Activated CD8-positive, alpha-beta memory T cell treated with anti-CD3 and anti-CD28 coated beads for 1 hour (primary cell): ENCODE measurements at places on chromosomes 3 and 15.
A peak's percentile ranks its signal among the peaks of the same experiment; 100 is the strongest.

GRCh38 chr15:42808913-42809312 lies 72.0 kb upstream of the CDAN1 start:
- DNase-seq, result no peak

GRCh38 chr15:51621936-51622603 lies 501 bp downstream of the DMXL2 start:
- peak; percentile 3 for DNase-seq

DNA sequence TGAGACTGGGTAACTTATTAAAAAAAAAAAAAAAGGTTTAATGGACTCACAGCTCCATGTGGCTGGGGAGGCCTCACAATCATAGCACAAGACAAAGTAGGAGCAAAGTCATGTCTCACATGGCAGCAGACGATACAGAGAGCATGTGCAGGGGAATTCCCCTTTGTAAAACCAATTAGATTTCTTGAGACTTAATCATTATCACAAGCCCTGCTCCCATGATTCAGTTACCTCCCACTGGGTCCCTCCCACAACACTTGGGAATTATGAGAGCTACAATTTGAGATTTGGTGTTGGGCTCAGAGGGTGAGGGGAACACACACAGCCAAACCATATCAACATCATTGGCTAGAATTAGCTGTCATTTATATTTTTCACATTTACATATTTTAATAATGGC lies 221.0 kb downstream of the RSRC1 start:
- DNase-seq, result no peak

GRCh38 chr3:179591313-179591712 lies 13.1 kb downstream of the MRPL47 start:
- no peak for DNase-seq

DNA sequence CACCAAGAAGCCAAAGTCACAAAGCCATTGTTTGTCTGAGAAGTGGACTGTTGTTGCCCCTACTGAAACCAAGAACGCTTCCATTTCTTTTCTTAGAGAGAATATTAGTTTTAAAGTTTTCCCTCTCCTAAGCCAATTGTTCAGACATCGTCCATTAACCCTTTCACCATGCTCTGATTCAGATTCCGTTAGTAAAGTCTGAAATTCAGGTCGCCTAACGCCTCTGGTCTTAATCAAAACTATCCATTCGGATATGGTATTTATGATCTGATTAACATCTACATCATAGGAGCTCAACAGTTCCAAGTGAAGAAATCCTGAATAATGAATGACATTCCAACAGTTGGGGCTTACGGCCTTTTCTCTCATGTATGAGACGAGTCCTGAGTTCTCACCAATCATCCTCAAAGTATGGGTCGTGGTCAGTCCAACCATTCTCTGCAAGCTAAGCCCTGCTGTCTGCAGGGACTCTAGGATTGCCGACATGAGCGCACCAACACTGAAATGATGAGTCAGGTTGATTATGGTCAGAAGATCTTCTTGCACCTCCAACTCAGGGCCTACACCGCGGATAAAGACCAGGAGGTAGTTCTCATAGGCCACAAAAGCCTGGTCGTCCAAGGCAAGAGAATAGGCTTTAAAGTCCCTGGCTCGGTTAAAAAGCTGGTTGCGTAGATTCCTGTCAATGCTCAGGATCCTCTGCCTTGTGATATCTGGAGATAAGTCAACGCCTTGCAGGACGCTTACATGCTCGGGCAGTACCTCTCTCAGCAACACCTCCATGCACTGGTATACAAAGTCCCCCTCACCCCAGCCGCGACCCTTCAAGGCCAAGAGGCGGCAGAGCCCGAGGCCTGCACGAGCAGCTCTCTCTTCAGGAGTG lies 767 bp downstream of the EPM2AIP1 start:
- no peak for DNase-seq

- no peak for DNase-seq
These were observed 122.4 kb downstream of the LSAMP start for GRCh38 chr3:116322750-116323375.

GRCh38 chr3:132083583-132084279 lies 48.9 kb upstream of the CPNE4 start:
- DNase-seq, result no peak

GRCh38 chr15:99399618-99400017 lies 148.3 kb downstream of the LRRC28 start:
- no peak for DNase-seq

DNA sequence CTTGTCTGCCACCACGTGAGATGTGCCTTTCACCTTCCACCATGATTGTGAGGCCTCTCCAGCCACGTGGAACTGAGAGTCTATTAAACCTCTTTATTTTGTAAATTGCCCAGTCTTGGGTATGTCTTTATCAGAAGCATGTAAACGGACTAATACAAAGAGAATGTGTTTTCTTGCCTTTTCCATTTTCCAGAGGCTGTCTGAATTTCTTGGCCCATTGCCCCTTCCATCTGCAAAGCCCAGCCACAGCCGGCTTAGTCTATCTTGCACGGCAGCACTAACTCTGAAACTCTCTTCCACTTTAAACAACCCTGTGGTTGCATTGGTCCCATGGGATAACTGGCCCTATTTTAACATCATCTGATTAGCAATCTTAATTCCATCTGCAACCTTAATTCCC lies 215.3 kb downstream of the LRTM1 start:
- DNase-seq, result no peak

DNA sequence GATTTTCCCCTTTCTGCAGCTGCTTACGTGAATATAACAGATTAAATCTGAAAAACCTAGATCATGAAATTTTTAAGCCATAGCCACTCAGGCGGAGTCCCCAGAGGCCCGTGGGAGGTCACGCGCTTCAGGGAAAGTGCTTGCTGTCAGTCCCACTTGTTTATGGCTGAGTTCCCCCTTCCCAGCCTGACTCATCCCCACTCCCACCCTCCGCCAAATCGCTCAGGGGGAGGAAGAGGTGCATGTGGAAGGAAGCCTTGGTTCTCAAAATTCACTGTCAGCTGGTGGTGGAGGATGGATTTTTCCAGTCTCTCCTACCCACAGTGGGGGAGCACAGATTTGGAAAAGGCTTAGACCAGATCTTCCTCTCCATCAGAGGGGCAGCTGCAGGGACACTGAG lies 67.4 kb downstream of the CORO2B start:
- DNase-seq, result no peak

- no peak for DNase-seq
These were observed 1.9 kb downstream of the DMXL2 start for GRCh38 chr15:51620641-51621040.

GRCh38 chr3:129432671-129433070 lies 4.2 kb upstream of the EFCAB12 start:
- DNase-seq, result no peak

- no peak for DNase-seq
These were observed 453 bp downstream of the ZDHHC23 start for GRCh38 chr3:113948015-113948917.

DNA sequence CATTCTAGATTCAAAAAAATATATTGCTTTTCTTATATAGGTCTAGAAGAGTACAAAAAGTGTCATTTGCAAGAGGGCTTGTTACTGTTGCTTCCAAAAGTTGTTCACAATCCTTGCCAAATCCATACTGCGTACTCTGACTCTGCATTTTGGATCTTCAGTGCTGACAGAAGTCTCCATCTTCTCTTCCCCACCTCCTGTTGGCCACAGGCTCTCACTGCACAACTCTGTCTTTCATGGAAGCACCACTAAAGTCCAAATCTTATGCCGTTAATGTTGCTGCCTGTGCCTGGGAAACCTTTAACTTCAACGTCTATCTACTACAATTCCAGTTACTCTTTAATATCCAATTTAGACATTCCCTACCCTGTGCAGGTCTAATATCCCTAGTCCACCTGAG lies 419.9 kb downstream of the NR2F2 start:
- no peak for DNase-seq

- no peak for DNase-seq
These were observed 124.6 kb upstream of the LYSMD4 start for GRCh38 chr15:99857836-99858235.

DNA sequence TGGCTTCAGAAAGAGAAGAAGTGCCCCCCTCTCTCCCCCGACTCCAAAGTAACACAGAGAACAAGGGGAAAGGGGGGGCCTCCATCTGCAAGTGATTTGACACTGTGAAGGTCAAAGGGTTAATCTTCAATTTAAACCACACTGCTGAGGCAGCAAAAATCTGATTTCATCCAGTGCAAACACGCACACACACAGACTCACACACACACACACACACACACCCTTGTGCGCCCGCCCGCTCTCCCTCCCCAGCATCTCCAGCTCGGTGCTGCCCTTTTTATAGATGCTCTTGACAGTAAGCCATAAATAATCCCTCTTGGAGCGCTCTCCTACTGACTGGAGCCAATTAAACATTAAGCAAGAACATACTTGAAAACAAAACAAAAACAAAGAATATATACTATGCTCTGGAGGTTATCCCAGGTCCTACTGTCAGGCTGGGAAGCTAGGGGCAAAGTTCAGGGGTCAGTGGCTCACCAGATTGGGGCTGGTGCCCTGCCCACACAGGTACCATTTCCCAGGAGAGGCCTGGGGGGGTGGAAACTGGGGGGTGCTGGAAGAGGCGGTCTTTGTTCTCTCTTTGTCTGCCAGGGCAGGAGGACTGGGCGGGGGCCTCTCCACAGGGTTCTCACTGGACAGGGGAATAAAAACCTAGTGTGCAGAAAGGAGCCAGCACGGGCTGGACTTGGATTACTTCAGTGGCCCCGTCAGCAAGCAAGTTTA lies 16.3 kb downstream of the BMF start:
- DNase-seq, result no peak
